ENCODE measurements at places on chromosomes 6 and 20. TPM values are rescaled to one million over a fixed set of nuclear protein-coding genes. Genes with fewer than 3 reads are reported as not detected.
A peak's percentile ranks its signal among the peaks of the same experiment; 100 is the strongest.

Gene RBPJL
- not detected for total RNA-seq

GRCh38 chr6:46203391-46204177, 32.8 kb upstream of the ENPP5 start:
- peaks cover 4% of the 10 kb centered on the region for H3K27me3 ChIP-seq
- no peak for DNase-seq
- H3K27ac ChIP-seq: no peak overlapping the region
- H3K4me1 ChIP-seq: no peaks in the 10 kb centered on the region
- no peaks in the 10 kb centered on the region for H3K36me3 ChIP-seq

DNA sequence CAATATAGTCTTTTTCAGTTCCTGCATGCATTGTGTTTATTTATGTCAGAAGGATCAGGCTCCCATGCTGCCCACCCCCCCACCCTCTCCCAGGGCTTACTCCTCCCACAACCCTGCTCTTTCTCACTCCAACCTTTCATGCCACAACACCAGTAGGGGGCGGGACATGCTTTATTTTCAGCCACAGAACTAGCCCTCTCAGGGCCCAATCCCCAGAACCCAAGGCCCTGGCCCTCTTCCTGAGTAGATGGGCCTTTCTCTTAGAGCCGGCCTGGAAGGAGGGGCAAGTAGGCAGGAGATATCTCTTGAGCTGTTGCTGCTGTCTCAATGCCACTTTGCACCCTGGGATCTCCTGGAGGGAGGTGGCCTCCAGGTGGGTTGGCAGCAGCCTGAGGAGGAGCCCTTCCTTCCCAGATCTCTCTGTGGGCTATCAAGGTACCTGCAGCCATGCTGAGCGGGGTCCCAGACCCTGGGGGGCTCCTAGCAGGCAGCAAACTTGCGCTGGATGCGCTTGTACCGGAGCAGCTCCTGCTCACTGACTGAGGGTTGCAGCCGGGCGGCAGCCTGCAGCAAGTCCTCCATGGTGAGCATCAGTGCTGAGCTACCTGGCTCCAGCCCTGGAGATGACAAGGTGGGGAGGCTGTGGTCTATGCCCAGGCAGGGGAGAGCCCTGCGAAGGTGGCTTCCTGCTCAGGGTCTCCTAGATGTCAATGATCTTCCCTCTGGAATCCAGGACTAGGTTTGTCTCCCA, 3.5 kb downstream of the GNMT start:
- no peaks in the 10 kb centered on the region for H3K36me3 ChIP-seq
- DNase-seq: peak; percentile 10

- DNase-seq: no peak
- H3K4me3 ChIP-seq: no peak overlapping the region
- H3K27ac ChIP-seq: no peak overlapping the region
These were observed 58.9 kb upstream of the IFNGR1 start for GRCh38 chr6:137277971-137278637.

DNA sequence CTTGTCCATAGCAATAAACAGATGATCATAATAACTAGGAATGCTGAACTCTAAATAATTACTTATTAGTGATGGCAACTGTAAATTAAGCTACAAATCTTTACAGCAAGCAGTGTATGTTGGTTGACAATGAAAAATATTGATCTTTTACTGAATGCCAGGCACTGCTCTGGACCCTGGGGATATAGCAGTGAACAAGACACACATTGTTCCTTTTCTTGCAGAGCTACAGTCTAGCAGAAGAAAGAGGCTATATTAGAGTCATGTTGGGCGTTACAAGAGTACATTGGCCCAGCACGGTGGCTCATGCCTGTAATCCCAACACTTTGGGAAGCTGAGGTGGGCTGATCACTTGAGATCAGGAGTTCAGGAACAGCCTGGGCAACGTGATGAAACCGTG, 11.5 kb downstream of the PXT1 start:
- DNase-seq: no peak
- no peaks in the 10 kb centered on the region for H3K36me3 ChIP-seq
- no peak overlapping the region for H3K27ac ChIP-seq

DNA sequence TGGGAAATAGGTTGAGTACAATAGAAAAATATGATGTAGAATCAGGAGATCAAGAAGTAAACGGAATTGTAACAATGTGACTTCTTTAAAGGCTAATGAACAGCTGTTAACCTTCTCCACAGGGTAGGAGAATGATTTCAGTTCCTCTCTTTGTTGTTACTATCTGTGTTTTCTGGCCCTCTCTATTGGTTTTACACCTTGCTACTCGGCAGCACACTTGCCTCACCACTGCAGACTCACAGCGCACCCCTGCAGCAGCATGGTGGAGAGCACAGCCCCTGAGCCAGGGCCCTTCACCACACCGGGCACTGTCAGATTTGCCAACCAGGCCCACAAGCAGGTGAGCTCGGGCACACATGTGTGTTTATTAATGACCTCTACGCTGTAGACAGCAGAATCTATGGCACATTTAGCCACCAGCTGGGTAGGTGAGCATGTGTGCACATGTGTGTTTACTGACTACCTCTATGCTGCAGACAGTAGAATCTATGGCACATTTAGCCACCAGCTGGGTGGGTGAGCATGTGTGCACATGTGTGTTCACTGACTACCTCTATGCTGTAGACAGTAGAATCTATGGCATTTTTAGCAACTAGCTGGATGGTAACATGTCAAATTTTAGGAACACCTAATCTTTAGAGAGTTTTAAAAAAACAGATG, 16.8 kb downstream of the SFT2D1 start:
- H3K27me3 ChIP-seq: no peaks in the 10 kb centered on the region
- H3K4me3 ChIP-seq: no peak overlapping the region
- H3K4me1 ChIP-seq: peaks cover 2% of the 10 kb centered on the region
- peaks cover 77% of the 10 kb centered on the region for H3K36me3 ChIP-seq
